Left ventricle myocardium inferior (tissue), 1 donor: ENCODE measurements at places on chromosomes 4 and X. TPM values are rescaled to one million over a fixed set of nuclear protein-coding genes. Genes with fewer than 3 reads are reported as not detected.

ANXA10 gene
- not detected for total RNA-seq

GRCh38 chr4:150238591-150238990 is 160.3 kb downstream of the DCLK2 start:
- DNase-seq: no peak
- H3K4me3 ChIP-seq: no peak overlapping the region
- H3K27ac ChIP-seq: no peak overlapping the region

DNA sequence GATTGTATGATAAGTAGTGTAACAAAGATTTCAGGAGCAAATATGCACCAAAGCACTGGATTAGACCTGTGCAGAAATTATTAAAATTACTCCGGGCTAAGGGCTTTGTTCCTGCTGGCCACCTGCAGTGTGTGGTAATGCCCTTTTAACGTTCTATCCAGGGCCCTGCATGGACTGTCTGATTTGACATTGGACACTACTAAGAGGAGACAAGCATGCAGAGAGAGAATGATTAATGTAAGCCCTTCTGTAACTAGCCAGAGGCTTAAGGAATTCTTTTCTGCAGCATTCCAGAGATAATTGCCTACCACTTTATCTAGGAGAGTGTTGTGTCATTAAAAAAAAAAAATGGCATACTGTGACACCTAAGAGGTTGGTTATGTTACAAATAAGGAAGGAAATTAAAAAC is 117.0 kb downstream of the PCDH7 start:
- no peak overlapping the region for H3K4me3 ChIP-seq
- H3K27ac ChIP-seq: peak overlapping the region; percentile 29
- no peak for DNase-seq
- no peaks in the 10 kb centered on the region for H3K27me3 ChIP-seq

GRCh38 chr4:145511913-145512522 is 30.4 kb downstream of the SMAD1 start:
- H3K36me3 ChIP-seq: peaks cover 13% of the 10 kb centered on the region
- no peak overlapping the region for H3K4me3 ChIP-seq
- H3K27me3 ChIP-seq: no peaks in the 10 kb centered on the region
- no peak for DNase-seq
- peaks cover 46% of the 10 kb centered on the region for H3K4me1 ChIP-seq
- no peak overlapping the region for H3K27ac ChIP-seq

DNA sequence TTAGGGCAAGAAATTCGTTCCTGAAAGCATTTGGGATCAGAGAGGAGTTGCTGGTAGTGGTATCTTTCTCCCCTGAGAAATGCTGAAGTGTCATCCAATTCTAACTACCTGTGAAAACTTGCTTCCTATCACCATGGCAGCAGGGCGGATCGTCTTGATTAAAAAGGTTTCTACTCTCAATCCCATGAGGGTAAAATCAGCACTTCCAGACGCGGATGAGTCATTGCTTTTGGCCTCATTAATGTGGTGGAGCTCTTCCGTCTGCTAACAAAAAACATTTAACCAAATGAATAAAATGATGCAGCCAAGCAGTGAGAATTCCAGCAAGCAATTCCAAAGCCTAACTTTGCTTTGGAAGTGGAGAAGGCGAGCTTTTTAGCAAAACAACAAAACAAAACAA is 325.6 kb downstream of the CAMK2D start:
- no peaks in the 10 kb centered on the region for H3K36me3 ChIP-seq
- H3K27ac ChIP-seq: peak overlapping the region; percentile 82
- H3K4me1 ChIP-seq: peaks cover 25% of the 10 kb centered on the region
- peak; percentile 24 for DNase-seq
- no peak overlapping the region for H3K4me3 ChIP-seq
